ENCODE measurements at places on chromosomes 7 and 10.

DNA sequence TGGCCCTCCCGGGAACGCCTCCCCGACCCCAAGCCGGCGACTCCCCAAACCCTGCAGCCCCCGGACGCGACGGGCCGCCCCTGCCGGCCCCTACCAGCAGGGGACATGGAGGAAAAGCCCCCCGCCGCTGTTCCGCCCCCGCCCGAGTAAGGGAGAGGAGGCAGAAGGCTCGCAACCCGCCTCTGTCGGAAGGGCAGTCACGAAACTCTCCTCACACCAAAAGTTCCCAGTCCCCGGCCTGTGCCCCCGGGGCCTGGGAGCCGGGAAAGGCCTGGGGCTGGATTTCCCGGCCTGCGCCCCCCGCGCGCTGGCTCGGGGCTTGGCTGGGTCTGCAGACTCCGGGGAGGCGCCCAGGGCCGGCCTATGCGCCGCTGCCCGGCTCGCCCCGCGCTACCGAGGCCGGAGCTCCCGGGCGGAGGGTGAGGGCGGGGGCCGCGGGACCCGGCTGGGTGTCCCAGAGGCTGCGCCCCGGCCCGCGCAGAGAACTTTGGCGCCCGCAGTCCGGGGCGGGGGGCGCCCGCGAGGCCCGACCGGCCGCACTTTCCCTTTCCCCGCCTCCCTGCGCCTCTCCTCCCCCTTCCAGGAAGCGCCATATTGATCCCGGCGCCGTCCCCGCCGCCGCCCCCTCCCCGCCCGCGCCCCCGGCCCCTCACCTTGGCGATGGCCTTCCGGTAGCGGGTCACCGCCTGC lies 728 bp downstream of the PARD3 start:
- peak; percentile 91 for DNase-seq

GRCh38 chr7:116200963-116201362 lies 9.4 kb upstream of the TES start:
- no peak for DNase-seq

- DNase-seq, result no peak
These were observed 494.6 kb upstream of the KLF6 start for GRCh38 chr10:4279655-4280054.

GRCh38 chr10:15169555-15170401 lies 1.3 kb upstream of the NMT2 start:
- DNase-seq, result no peak

DNA sequence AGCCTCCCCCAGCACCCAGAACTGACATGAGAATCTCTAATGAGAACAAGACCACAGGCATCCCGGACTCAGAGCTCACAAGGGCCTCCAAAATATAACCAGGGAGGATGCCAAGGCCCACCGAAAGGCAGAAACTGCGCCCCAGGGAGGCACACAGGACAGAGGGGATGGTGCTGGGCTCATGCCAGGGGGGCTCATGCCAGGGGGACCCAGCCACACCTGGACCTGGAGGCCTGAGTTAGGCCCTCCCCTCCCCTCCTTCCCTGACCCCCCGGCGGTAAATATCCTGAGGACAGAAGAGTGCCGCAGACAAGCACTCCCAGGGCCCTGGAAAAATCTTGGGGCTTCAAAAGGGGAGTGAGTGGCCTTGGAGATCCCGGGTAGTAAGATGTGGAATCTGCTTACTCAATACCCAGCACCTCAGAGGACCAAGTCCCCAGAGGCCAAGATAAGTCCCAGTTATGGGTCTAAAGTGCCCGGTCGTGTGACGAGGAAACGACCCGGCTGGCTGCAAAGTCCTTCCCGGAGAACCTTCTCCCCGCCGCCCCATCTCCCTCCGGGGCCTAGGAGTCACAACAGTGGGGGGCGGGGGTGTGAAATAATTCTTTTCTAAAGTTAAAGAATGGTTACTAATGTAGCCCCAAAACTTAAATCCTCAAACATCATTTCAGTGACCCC lies 11.9 kb downstream of the PDGFA start:
- no peak for DNase-seq

GRCh38 chr10:33094263-33095051 lies 136.4 kb upstream of the ITGB1 start:
- DNase-seq, result no peak

DNA sequence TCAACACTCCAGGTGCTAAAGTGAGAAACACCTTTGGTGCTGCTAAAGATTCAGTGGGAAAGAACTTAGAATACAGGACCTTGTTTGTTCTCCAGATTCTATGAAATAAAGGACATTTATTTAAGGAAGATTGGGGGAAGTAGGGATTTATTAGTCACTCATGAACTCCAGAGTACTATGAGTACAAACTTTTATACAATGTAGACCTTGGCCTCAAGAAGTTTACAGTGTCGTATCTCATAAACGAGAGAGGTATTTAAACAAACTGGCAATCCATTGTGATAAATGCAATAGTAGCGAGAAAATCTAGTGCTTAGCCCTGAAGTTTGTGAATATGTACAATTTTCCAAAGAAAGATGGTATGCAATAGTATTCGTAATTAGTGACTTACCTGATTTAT lies 59.1 kb downstream of the TES start:
- no peak for DNase-seq

GRCh38 chr10:16116404-16117304 lies 256.3 kb upstream of the MINDY3 start:
- peak; percentile 30 for DNase-seq

GRCh38 chr10:120657371-120657770 lies 193.8 kb upstream of the WDR11 start:
- DNase-seq, result no peak

DNA sequence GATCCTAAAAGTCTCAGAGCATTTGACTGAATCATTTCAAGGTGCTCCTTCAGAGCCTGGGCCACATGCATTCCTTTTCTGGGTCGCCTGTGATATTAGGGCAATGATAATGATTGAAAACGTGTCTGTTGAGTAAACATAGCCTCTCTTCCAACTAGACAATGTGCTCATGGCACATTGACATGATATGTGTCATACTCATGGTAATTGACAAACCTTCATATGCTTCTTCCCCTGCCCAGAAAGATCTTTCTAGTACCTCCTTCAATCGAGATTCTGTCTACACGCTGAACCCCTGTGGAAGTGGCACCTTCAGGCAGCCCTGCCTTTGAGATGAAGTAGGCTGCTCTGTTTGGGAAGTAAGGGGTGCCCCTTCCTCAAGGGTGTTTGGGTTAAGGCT lies 98.9 kb upstream of the TCF7L2 start:
- DNase-seq, result no peak

- peak; percentile 52 for DNase-seq
These were observed 103.5 kb downstream of the SND1 start for GRCh38 chr7:127755521-127755920.

- no peak for DNase-seq
These were observed 8.9 kb downstream of the C10orf53 start for GRCh38 chr10:49688261-49688846.

- peak; percentile 28 for DNase-seq
These were observed 77.7 kb downstream of the OTUD1 start for GRCh38 chr10:23516530-23516929.

DNA sequence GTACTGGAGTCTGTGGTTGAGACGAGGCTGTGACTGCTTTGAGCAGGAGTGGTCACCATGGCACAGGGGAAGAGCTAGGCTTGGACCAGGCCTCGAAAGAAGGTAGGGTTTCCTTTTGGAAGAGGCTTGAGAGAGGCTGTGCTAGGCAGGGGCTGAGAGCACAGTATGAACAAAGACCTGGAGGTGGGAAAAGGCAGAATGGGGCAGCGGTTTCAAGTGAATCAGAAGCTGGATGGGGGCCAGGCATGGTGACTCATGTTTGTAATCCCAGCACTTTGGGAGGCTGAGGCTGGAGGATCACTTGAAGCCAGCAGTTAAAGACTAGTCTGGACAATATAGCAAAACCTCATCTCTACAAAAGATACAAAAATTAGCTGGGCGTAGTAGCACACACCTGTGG lies 65.9 kb downstream of the CLIP2 start:
- DNase-seq, result no peak

- DNase-seq, result no peak
These were observed 133.7 kb downstream of the LHPP start for GRCh38 chr10:124595143-124595883.

DNA sequence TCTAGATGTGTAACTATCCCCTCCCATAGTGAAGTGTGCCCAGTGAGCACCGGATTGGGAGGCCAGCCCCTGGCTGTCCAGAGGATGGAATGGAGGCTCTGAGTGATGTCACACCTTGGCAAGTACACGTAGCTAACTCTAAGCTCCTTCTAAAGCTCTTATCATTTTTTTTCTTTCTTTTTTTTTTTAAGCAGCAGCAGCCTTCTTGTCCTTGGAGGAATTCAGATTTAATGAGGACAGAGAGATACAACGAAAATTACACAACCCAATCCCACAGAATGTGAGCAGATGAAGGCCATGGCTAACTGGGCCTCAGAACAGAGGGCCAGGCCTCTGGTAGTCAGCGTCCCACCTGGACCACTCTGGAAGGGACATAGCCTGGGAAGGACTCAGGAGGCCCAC lies 11.3 kb downstream of the TNS3 start:
- DNase-seq, result no peak

DNA sequence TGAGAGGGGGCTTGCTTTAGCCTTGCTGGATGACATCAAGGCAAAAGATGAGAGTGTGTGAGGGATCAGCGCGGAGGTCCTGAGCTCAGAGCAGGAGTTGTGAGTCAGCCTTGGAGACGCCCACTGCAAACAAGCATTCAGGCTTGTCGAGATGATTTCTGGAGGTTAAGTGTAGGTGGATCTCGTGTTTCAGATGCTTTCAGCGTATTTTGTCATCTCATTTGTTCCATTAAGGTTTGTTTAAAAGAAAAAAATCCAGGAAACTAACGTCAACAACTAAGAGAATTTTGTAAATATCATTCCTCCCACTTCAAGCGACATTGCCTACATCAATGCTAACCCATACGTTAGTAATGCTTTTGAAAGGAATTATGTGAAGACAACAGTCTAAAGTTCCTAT lies 715.4 kb upstream of the NRP1 start:
- no peak for DNase-seq

- no peak for DNase-seq
These were observed 31.3 kb downstream of the KIN start for GRCh38 chr10:7756360-7756992.

GRCh38 chr7:139664434-139664833 lies 113.4 kb downstream of the HIPK2 start:
- DNase-seq, result no peak

Data from SK-N-SH (cell line).